Activated B cell treated with CpG ODN at 0.5 μM for 24 hours (primary cell): ENCODE measurements at places on chromosomes 6 and 20.

DNA sequence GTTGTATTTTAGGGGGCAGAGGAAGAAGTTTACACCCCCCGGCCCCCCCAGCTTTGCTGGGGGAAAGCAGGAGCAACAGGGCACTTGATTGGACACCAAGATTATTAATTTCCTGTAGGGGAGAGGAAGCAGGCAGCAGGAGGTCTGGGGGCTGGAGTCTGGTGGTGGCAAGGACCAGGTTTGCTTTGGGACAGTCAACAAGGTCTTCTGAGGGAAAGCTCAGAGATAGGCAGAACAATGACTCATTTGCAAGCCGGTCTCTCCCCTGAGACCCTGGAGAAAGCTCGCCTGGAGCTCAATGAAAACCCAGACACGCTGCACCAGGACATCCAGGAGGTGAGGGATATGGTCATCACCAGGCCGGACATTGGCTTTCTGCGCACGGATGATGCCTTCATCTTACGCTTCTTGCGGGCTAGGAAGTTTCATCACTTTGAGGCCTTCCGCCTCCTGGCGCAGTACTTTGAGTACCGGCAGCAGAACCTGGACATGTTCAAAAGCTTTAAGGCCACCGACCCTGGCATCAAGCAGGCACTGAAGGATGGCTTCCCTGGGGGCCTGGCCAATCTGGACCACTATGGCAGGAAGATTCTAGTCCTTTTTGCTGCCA is 1.6 kb downstream of the CLVS2 start:
- DNase-seq: no peak

- DNase-seq: no peak
Measured at GRCh38 chr6:89970072-89970471, 75.8 kb downstream of the GJA10 start.

DNA sequence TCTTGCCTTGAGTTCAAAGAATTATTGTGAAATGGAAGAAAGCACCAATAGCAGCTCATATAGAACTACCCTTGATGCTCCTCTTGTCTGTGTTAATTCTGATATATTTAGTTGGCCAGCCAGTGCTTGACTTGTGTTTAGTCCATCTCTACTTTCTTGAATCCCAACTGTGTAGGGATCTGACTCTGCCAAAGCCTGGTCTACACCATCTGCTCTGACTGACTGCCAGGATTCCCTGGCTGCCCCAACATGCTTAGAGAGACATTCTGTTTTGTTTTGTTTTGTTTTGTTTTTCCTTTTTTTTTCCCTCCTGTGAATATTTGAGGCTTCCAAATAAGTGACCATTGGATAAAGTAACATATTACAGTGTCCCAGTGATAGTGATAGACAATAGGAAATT is 953.7 kb upstream of the MANEA start:
- no peak for DNase-seq

GRCh38 chr6:72218125-72218524 is 331.8 kb downstream of the RIMS1 start:
- DNase-seq: no peak

DNA sequence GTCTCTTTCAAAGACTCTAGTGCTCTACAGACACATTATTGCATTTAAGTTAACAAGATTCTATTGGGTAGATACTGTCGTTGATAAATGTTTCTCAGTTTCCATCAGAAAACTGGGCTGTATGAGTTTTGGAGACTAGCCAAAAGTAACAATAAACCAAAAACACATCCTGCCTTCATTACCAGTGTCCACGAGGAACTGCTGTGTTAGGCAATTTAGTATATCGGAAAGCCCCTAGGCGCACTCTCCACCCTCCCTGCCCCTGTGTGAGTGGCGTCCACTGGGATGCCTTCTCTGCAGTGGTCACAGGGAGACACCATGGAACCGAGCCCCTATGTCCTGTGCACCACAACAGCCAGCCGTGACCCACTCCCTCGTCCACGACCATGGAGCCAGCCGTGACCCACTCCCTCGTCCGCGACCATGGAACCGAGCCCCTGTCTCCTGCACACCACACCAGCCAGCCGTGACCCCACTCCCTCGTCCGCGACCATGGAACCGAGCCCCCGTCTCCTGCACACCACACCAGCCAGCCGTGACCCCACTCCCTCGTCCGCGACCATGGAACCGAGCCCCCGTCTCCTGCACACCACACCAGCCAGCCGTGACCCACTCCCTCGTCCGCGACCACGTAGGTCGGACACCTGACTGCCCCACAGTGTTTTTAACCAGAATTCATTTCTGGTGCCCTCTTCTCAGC is 35.3 kb downstream of the DLL1 start:
- no peak for DNase-seq

- DNase-seq: no peak
Measured at GRCh38 chr6:98836025-98836961, 1.9 kb downstream of the POU3F2 start.
